ENCODE measurements at places on chromosomes 5 and 9.

DNA sequence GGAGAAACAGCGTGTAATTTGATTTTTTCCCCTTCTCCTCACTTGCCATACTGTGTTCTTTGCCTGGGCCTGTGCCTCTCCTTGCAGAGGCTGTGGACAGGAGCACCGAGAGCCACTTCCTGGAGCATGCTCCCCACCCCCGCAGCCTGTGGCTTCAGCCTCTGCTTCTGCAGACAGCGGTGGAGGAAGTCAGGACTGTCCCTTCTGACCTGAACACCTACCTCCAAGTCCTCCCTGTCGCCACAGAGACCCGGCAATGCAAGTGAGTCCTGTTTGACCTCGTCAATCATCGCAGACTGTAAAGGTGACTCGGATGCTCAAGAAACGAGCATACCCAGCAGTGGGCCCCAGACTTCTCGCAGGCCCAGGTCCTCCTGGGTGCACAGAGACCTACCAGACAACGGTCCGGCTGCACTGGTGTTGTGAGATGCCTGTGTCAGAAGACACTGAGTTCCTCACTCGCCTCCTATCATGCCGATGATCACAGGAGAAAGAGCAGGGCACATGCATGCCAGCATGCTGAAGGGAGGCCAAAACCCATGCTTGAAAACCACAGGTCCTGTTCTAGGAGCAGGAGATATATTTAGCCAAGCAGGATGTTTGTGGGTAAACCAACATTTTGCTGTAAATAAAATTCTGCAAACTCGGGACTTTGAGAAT lies 198.8 kb downstream of the AUH start:
- DNase-seq: no peak

DNA sequence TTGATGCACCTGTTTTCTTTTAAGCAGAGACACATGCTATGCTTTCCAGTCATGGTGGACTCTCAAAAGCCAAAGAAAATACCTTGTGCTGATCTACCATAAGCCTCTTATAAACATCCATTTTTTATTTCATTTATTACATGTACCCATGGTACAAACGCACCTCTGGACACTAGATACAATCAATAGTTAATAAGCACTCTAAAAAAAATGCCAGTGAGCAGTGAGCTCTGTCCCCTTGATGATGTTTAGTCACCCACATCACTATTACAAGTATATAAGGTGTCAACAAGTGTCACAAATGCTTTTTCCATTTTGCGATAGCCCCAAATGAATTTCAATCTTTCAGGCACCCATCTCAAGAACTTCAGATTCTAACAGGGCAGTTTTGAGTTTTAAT lies 5.9 kb downstream of the KLF4 start:
- DNase-seq: no peak

GRCh38 chr9:125759764-125760129 lies 12.6 kb downstream of the PBX3 start:
- no peak for DNase-seq

DNA sequence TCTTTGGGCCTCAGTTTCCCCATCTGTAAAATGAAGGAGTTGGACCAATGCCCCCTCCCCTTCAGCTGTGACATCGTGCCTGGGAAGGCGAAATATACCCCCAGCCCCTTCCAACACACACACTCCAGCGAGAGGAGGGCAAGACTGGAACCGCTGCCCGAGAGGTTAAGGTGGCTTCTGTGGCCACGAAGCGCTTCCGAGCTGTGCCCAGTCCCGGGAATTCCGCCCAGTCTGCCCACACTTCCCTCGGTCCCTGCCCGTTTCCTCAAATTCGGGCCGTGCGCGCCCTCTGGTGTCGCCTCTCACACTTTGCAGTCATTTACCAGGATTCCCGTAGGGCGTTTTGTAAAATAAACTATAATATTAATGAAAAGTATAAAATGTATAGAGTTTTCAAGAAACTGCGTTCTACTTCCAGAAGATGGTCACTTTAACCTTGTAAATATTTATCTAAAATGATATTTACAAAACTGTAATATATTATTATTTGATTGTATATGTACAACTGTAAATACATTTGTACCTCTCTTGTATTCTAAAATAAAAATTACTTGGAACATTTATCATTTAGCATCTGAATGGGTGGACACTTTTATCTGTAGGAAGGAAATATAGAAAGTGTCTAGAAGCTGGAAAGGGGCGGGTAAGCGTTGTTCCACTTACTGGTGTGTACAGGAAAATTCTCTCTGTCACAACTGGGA lies 11.0 kb upstream of the EXOSC2 start:
- DNase-seq: peak; percentile 94

GRCh38 chr5:533243-533954 lies 9.2 kb upstream of the SLC9A3 start:
- no peak for DNase-seq
